ENCODE measurements at places on chromosomes 6 and 20.

DNA sequence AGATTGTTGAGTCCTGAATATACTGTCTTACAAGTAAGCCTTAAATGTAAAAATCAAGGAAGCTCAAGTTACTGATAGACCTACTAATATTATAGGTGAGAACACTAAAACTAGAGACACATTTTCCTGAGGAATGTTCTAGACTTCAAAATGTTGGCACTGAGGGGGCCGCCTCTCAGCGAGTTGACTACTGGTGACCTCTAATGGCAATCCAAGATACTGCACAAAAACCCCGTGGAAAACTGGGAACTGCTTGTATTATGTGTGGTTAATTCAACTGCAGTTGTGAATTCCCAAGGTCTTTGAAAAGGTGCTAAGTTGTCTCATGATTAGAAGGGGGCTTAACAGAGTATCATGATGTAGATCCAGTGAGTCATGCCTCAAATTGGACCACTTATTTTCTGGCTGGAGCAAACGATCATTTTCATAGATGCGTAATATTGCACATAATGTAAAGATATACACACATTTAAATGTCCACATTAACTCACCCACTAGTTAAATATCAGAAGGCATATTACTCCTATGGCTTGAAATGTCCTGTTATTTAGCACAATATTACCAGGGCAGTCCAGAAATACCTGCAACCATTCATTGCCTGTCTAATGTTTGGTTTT, 336.2 kb downstream of the FOXA2 start:
- DNase-seq = peak; percentile 47

DNA sequence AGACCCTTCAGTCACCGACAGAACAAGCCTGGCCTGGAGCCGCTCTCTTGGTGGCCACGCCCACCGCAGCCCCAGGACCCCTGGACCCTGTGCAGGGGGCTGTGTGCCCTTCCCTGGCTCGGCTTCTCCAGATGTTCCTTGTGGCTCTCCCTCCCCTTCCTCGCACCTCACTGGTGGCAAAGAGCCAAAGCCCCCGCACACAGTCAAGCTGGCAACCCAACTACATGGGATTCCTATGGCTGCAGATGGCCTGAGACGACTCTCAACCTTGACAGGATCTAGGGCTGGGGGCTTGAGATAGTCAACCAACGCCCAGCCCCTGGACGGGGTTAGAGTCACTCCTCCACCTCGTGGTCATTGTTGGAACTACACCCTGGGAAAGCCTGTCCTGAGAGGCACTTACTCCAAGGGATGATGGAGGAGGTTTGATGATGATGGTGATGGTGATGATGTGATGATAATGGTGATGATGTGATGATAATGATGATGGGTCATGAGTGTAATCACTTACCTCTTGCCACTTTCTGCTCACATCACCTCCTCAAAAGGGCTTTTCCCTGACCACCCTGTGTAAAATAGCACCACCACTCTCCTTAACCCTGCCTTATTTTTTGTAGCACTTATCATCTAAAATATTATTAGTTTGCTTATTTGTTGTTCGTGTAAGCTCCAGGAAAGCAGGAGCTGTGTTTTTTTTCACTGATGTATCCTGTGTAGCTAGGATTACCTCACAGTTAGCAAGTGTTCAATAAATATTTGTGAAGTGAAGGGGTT, 278.4 kb downstream of the LRFN2 start:
- peak; percentile 71 for DNase-seq

GRCh38 chr6:128063850-128064539, 163.1 kb upstream of the THEMIS start:
- DNase-seq = no peak

DNA sequence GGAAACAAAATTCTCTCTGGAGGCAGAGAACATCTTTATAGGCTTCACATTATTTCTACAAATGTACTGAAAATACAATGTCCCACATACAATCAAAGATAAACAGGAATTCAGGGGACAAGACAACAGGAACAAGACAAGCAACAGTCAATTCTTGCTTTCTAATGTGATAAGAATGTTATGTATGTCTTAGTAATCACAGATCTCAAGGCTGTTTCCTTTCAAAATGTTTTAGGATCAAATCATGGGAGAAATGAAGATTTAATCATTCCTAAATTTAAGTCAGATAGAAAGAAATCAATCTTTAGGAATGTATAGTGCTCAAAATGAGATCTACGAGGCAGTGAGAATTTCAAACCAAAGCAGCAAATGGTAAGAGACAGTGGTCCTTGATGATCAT, 32.1 kb downstream of the NEDD9 start:
- no peak for DNase-seq

DNA sequence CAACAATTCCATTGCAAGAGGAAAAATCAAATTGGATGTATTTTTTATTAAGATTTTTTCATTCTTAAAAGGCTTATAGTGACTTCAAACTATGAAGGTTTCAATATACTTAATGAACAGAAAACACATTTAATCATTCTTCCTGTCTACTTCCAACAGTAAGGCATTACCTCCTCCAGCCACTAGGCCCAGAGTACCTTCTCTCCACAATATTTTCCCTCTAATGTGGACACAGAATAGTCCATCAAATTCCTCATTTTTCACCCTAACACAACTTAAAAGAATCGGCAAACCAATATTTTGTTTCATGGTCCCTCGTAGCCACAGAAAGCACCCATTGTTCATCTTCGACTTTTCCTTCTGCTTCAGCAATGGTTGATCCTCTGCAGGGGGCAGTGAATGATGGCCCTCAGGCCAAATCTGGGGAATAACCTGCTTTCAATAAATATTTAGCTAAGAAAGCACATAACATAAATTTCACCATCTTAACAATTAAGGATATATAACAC, 335.4 kb upstream of the ID4 start:
- DNase-seq = no peak

GRCh38 chr6:117165911-117166499, 99.4 kb upstream of the VGLL2 start:
- DNase-seq = no peak

All from NCI-H1417 (cell line).